ENCODE measurements at places on chromosomes 12 and 14.

DNA sequence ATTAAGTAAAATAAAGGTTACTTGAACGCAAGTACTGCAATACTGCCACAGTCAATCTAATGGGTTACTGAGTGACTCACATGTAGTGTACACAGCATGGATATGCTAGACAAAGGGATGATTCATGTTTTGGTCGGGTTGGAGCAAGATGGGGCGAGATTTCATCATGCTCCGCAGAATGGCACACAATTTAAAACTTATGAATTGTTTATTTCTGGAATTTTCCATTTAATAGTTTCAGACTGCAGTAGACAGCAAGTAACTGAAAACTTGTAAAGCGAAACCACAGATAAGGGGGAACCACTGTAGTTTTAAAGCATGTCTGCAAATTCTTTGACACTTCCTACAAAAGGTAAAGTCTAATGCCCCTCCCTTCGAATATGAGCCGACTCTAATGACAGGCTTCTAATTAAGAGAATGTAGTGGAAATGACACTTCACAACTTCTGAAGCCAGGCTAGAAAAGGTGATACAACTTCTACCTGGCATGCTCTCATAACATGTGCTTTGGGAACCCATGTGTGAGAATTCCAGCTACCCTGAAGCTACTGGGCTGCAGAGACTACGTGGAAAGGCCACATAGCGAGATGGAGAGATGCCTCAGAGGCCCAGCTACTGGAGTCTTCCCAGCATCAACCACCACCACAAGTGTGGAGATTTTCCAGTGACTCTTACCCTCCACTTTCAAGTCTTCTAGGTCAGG is 13.9 kb upstream of the TCP11L2 start:
- DNase-seq, result no peak

DNA sequence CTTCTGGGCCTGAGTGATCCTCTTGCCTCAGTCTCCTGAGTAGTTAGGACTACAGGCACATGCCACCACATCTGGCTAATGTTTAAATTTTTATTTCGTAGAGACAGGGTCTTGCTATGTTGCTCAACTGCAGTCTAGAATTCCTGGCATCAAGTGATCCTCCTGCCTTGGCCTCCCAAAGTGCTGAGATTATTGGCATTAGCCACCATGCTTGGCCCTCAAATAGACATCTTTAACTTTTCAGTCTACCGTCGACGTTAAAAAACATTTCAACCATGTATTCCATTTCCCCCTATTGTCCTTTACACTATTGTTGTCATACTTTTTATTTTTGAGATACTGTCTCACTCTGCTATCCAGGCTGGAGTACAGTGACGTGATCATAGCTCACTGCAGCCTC is 22.4 kb downstream of the ERH start:
- DNase-seq, result no peak

GRCh38 chr14:41541333-41541732 is 65.3 kb upstream of the LRFN5 start:
- no peak for DNase-seq

GRCh38 chr14:99389174-99389826 is 91.4 kb downstream of the SETD3 start:
- no peak for DNase-seq

DNA sequence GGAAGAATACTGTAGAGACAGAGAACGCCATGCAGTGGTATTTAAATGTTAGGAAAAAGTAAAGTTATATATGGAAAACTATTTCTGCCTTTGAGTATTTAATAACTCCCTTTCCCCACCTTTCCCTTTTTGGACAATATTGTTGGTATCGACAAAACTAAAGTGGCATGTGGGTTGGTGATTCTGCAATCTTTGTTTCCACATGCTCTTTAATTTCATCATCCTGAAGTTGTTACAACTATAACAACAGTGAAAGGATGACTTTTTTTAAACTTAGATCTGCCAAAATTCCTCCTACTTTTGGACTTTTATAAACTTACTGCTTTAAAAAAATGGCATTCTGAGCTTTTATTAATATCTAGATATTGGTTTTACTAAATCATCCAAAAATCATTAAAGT is 25.3 kb downstream of the TTC8 start:
- no peak for DNase-seq

DNA sequence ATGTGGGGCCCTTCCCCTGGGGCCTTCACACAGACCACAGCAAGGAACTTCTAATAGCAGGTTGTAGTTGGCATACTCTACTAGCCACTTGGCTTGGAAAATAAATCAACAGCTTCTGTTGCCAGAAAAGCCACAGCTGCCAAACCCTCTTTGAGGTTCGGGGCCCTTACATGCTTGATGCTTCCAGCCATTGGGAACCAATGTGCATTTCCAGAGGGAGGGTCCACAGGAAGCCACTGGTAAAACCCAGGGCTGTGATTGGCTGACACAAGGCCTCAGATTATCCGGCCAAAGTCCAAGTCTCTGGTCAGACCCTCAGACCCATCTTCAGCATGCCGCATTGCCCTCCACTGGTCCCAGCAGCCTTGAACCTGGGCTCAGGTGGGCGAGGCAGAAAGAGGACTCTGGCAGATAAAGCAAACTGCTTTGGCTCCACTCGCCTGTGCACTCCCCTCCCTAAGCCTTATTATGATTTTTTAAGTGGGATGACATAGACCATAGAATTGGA is 214.4 kb downstream of the BCL11B start:
- DNase-seq, result no peak

GRCh38 chr14:100252684-100253083 is 13.7 kb downstream of the YY1 start:
- no peak for DNase-seq

DNA sequence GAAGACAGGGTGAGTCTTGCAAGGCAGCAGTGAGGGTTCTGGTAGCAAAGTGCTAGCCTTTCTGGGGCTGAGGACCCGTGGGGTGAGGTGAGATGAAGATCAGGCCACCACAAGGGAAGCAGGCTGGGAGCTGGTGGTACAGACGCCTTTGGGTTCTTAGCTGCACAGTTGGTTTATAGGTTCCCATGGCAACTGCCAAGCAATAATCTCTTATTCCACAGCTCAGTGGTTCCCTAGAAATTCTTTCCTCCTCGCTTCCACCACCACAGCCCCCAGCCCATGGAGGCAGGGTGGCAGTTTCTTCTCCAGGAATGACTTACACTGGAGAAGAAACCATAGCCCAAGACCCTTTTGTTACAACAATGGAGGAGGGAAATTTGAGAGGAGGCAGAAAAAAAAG is 82.1 kb downstream of the CMKLR1 start:
- no peak for DNase-seq
